Esophagus squamous epithelium (tissue), 5 donors: ENCODE measurements at places on chromosomes 2 and 18. TPM values are rescaled to one million over a fixed set of nuclear protein-coding genes. Genes with fewer than 3 reads are reported as not detected.

DNA sequence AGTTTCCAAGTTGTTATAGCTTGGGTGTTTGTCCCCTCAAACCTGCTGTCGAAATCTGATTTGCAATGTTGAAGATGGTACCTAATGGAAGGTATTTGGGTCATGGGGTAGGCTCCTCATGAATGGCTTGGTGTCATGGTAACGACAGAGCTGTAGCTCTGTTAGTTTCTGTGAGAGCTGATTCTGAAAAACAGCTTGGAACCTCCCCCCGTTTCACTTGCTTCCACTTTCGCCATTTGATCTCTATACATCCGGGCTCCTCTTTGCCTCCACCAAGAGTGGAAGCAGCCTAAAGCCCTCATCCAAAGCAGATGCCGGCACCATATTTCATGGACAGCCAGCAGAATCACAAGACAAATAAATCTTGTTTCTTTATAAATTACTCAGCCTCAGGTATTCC is 1035.1 kb upstream of the SLC39A10 start:
- H3K4me1 ChIP-seq = no peaks in the 10 kb centered on the region
- no peak overlapping the region for H3K4me3 ChIP-seq
- H3K27me3 ChIP-seq = no peaks in the 10 kb centered on the region
- no peaks in the 10 kb centered on the region for H3K36me3 ChIP-seq

- no peaks in the 10 kb centered on the region for H3K4me1 ChIP-seq
- H3K4me3 ChIP-seq = no peak overlapping the region
- H3K36me3 ChIP-seq = no peaks in the 10 kb centered on the region
- H3K27ac ChIP-seq = no peak overlapping the region
- no peak for DNase-seq
Observed at GRCh38 chr18:7770908-7771307, 203.8 kb downstream of the PTPRM start.

DNA sequence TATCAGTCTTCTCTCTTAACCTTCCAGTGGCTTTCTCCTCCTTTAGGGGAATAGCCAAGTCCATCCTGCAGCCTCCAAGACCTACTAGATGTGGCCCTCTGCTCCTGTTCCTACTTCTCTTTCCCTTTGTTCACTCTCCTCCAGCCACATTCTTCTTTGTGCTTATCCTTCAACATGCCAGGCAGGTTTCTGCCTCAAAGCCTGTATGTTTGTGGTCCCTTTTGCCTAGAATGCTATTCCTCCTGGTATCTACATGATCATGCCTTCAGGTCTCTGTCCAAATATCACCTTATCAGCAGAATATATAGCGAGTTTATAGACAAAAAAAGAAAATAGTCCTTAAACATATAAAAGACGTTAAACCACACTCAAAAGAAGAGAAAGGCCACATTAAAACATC is 5.5 kb downstream of the LYG2 start:
- H3K4me1 ChIP-seq = no peaks in the 10 kb centered on the region
- H3K27ac ChIP-seq = no peak overlapping the region
- no peak for DNase-seq
- H3K27me3 ChIP-seq = no peaks in the 10 kb centered on the region
- no peak overlapping the region for H3K4me3 ChIP-seq

DNA sequence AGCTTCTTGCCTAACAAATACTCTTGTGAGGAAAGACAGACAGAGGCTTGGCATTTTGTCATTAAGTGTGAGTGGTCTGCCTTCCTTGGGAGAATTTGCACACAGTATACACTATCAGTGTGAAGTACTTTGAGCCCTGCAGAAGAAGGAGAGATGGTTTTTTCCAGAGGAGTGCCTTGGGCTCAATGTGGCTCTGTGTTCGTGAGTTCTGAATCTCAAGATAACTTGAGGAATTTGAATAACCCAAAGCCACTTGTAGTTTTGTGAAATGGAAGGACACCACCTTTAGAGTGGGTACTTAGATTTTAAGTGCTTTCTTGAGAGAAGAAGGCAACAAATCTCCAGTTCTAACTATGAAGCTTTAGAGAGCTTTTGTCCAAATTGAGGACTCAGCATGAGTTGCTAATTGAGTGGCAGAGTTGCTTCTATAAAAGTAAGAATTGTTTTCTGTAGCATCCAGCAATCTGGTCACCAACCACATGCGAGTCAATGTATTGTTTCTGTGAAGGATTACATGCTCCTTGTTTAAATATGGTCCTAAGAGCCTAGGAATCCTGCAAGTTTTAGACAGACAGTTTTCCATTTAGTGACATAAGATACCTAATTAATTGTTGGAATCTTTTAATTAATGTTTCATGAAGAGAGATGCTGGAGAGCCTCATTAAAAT is 68.3 kb downstream of the BABAM2 start:
- peaks cover 47% of the 10 kb centered on the region for H3K4me1 ChIP-seq
- DNase-seq = no peak

DNA sequence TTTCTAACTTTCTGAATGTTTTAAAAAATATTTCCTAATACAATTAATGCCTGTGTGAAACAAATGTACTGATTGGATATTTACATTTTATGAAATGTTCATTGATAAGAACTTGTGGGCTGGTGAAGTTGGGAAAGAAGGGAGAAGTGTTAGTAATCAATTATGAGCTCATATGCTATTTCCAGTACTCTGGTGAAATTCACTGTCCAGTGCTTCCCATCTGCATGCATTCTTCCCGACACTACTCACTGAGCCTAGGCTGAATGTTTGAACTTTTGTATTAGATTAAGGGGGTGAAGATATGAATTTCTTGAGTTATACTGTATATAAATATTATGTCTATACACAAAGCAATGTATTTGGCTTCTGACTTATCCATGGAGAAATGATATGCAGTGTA is 36.0 kb downstream of the SKA1 start:
- H3K27ac ChIP-seq = no peak overlapping the region
- H3K4me1 ChIP-seq = no peaks in the 10 kb centered on the region
- DNase-seq = no peak
- H3K27me3 ChIP-seq = no peaks in the 10 kb centered on the region

SCG2 gene
- total RNA-seq = not detected

GRCh38 chr18:34809451-34810072 is 99.5 kb downstream of the DTNA start:
- DNase-seq = no peak
- H3K27ac ChIP-seq = no peak overlapping the region
- no peaks in the 10 kb centered on the region for H3K27me3 ChIP-seq
- H3K36me3 ChIP-seq = no peaks in the 10 kb centered on the region

DNA sequence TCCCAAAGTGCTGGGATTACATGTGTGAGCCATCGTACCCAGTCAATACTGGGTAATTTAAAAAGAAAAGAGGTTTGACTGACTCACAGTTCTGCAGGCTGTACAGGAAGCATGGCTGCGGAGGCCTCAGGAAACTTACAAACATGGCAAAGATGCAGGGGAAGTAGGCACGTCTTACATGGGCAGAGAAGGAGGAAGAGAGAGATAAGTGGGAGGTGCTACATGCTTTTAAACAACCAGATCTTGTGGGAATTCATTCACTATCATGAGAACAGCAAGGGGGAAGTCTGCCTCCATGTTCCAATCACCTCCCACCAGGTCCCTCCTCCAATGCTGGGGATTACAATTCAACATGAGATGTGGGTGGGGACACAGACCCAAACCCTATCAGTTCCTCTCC is 192.5 kb downstream of the ATAD2B start:
- H3K4me3 ChIP-seq = no peak overlapping the region
- no peak overlapping the region for H3K27ac ChIP-seq
- no peak for DNase-seq

DNA sequence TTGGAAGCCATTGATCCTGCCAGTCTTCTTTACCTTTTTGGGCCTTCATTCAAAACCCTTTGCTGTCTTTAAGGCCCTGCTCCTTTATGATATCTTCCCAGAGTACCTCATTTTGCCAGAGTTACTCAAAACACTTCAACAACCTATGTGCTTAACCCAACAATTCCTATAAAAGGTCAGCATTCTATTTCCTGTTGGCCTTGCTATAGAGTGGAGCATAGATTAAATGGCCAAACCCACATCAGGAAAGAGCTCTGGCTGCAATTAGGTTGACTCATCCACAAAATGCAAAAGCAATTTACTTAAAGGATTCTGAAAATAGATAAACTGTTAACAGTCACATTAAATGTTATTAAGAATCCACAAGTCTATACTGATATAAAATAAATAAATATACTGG is 21.2 kb downstream of the MRPL33 start:
- no peak for DNase-seq
- peaks cover 11% of the 10 kb centered on the region for H3K4me1 ChIP-seq

MAP2 gene
- total RNA-seq = 9.2 TPM

DNA sequence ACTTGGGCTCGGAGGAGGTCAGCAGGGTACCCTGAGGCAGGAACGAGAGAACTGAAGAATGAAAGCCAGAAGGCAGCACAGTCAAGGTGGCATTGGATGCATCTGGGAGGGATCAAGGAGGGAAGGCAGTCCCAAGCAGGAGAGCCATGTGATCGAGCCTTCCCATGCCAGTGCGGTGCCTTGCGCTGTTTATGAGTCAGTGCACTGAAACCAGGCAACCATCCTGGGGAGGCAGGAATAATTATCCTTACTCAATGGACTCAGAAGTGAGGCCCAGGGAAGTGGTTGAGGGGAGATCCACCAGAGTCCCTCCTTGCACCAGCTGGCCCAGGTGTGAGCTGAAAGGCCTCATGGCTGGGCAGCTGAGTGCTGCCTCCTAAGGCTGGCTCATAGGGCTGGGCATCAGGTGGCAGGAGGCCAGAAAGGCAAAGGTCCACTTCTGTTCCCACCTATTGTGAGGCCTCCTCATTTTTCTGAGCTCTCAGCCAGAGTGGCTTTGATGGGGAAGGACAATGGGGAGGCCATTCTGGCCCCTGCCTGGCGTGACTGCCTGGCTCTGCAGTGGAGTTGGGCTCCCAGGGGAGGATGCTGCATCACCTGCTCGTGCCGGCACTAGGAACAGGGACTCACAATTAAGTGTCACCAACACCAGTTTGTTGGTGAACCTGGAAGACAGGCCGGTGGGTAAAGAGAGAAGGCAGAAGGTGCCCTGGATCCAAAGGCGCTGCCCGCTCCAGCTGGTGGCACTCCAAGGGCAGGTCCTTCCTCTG is 82.3 kb downstream of the TFCP2L1 start:
- peaks cover 11% of the 10 kb centered on the region for H3K4me1 ChIP-seq
- H3K27ac ChIP-seq = no peak overlapping the region
- no peaks in the 10 kb centered on the region for H3K27me3 ChIP-seq
- no peak for DNase-seq
- H3K4me3 ChIP-seq = no peak overlapping the region

- no peaks in the 10 kb centered on the region for H3K36me3 ChIP-seq
- no peak for DNase-seq
- no peaks in the 10 kb centered on the region for H3K4me1 ChIP-seq
- no peak overlapping the region for H3K4me3 ChIP-seq
Observed at GRCh38 chr18:1665079-1665478, 760.4 kb downstream of the ADCYAP1 start.

- DNase-seq = no peak
- no peaks in the 10 kb centered on the region for H3K4me1 ChIP-seq
- no peak overlapping the region for H3K4me3 ChIP-seq
Observed at GRCh38 chr2:161839926-161840325, 215.7 kb downstream of the SLC4A10 start.

GRCh38 chr2:177338177-177338721 is 54.3 kb upstream of the AGPS start:
- no peak overlapping the region for H3K4me3 ChIP-seq
- no peaks in the 10 kb centered on the region for H3K27me3 ChIP-seq
- H3K27ac ChIP-seq = no peak overlapping the region
- no peak for DNase-seq
- no peaks in the 10 kb centered on the region for H3K36me3 ChIP-seq
- no peaks in the 10 kb centered on the region for H3K4me1 ChIP-seq

MAP3K19 gene
- not detected for total RNA-seq

DNA sequence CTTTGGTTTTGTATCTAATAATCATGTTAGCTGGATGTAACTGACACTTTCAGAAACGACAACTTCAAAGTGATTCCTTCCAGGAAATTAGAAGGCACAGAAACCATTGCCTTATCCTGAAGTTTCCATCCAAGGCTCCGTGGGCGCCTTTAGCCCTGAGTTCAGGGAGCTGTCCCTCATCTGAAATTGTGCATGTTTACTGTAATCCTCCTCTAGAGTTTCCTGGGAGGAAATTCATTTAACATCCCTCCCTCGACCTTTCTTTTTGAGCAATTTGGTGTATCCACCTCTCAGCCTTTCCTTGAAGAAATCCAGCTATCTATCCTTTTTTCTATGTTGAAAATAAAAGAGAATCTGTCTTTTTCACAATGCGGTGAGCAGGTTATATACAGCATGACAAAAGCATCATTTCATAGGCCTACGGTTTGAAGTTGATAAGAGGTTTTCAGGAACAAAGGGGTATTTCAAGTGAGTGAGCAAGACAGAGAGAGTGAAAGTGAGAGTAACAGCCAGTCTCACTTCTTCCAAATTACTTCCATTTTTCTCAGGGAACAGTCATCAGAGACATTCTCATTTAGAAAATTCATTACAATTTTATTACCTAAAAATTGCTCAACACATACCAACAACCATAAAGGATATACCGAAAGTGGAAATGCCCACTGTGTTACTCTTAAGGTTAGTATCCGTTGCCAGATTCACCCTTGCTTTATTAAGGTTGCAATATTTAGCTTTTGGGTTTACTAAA is 167.3 kb downstream of the MREG start:
- DNase-seq = no peak
- no peaks in the 10 kb centered on the region for H3K27me3 ChIP-seq
- no peaks in the 10 kb centered on the region for H3K4me1 ChIP-seq
- no peak overlapping the region for H3K4me3 ChIP-seq
- no peaks in the 10 kb centered on the region for H3K36me3 ChIP-seq
- H3K27ac ChIP-seq = no peak overlapping the region

- H3K4me1 ChIP-seq = no peaks in the 10 kb centered on the region
- no peaks in the 10 kb centered on the region for H3K36me3 ChIP-seq
- H3K27me3 ChIP-seq = no peaks in the 10 kb centered on the region
Observed at GRCh38 chr2:24577481-24577880, 86.4 kb downstream of the NCOA1 start.

DNA sequence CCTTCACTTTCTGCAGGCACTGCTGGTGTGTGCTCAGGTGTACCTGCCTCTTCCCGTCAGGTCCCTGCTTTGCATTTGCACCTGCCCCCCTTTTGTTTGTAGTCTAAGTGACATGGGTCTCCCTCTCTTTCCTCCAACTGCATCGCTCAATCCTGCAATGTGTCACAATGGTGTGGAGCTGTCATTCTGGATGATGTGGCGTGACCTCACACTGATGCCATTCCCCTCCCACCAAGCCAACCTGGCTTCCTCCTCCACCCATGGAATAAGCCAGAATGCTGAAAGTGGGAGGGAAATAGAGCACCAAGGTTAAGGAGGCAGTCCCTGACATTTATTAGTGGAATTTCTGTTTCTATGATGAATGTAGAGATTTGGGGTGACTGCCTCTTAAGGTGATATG is 156.7 kb downstream of the ZBTB7C start:
- no peak for DNase-seq
- H3K27me3 ChIP-seq = no peaks in the 10 kb centered on the region
- H3K36me3 ChIP-seq = no peaks in the 10 kb centered on the region
- no peaks in the 10 kb centered on the region for H3K4me1 ChIP-seq
- no peak overlapping the region for H3K27ac ChIP-seq

DNAH7 gene
- total RNA-seq = 0.18 TPM
